GM12892 (cell line): ENCODE measurements at places on chromosomes 2 and 18.

DNA sequence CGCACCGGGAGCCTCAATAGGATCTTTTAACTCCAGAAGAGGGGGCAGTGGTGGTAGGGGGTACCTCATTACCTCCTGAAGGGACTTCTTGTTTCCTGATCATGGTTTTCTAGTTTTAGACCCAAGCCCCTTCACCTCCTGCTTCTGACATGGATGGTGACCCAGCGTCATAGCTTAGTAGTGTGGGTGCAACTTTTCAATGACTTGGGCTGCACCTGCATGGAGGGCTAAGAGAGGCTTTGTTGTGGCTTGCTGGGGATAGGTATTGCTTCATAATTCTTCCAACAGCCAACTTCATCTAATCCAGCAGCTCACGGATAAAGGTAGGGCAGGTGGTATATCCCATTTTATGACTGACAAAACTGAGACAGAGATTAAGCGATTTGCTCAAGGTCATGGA, 3.0 kb downstream of the SLC1A4 start:
- DNase-seq = no peak

GRCh38 chr2:30626397-30626796, 179.4 kb downstream of the LCLAT1 start:
- no peak for DNase-seq

DNA sequence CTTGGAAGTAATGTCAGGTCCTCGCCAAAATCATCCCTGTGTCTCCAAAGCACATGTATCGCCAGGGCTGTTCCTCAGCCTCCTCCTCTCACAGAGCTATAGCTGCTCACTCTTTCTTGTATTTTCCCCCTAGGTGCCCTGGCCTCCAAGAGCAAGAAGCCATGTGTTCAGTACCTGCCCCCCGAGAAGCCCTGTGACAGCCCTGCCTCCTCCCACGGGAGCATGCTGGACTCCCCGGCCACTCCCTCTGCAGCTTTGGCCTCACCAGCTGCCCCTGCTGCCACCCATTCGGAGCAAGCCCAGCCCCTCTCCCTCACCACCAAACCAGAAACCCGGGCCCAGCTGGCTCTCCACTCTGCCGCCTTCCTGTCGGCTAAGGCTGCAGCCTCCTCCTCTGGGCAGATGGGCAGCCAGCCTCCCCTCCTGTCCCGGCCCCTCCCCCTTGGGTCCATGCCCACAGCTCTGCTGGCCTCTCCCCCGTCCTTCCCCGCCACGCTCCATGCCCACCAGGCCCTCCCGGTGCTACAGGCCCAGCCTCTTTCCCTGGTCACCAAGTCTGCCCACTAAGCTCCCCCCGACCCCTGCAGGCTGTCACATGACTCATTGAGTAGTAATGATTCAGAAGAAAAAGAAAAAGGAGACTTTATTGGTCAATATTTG, 18.8 kb downstream of the TGOLN2 start:
- no peak for DNase-seq

- DNase-seq = no peak
These were observed 272.2 kb upstream of the ID2 start for GRCh38 chr2:8409461-8410260.

- DNase-seq = no peak
These were observed 115.2 kb upstream of the ITGA4 start for GRCh38 chr2:181341855-181342600.

GRCh38 chr2:197239434-197239833, 71.1 kb downstream of the ANKRD44 start:
- no peak for DNase-seq

- no peak for DNase-seq
These were observed 13.7 kb upstream of the KIF5C start for GRCh38 chr2:148861367-148861766.

GRCh38 chr2:226620176-226620575, 179.4 kb downstream of the IRS1 start:
- no peak for DNase-seq

DNA sequence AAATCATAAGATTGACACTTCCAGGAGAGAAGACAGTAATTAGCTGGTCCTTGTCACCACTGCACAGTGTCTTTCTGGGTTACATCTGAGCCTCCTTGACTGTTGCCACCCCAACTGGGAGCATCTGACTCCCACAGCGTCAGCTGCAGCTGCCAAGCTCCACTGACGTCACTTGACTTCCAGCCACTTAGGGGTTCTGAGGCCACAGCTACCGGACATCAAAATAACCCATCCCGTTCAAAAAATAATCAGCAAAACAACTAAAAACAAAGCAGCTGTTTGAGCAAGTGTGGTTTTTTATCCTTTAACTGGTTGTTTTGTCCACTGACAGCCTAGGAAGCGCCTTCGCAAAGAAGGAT, 206.5 kb upstream of the AGAP1 start:
- no peak for DNase-seq

DNA sequence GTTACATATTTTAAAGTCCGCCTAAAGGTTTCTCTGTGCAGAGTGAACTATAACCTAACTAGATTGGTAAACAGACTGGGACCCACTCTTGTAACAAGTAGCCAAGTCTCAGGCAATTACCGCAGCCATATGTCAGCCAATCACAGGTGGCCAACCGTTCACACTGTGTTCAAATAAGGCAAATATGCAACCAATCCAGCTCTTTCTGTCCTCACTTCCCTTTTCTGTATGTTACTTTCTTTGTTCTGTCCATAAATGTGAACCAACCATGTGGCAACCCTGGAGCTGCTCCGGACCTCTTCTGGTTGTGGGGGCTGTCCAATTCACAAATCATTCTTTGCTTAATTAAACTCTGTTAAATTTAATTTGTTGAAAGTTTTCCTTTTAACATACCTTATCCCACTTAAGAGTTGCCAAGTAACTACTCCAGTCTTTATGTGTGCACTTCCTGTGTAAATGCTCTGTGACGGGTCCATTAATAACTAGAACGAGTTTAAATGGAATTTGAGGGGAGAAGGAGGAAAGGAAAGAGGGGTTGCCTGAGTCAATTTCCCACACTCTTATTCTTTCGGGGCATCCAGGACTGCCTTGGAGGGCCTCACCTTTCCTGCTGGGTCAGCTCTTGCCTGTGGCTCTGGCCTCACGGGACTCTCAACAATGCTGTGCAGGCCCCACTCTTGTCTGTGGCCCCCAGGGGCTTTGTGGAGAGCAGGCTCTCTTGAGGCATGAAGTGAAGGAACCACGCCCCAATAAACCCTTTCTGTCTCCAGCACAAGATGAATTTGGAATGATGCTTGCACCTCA, 6.6 kb upstream of the RPL37A start:
- DNase-seq = no peak

- no peak for DNase-seq
These were observed 12.1 kb downstream of the SERTAD2 start for GRCh38 chr2:64641599-64641998.

DNA sequence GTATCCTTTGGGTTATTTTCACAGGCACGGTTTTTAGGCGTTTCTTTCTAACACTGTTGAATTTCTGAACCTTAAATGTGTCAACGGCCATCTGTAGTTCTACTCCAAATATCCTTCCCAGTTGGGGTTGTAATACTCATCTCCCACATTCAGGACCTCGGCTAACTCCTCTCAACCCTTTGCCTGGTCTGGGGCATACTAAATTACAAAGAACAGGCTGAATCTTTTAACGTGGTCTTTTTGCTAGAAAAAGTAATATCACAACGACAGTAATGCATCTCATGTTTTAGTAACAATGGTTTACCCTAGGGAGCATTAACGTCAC, 2.1 kb downstream of the RPRM start:
- DNase-seq = no peak

GRCh38 chr2:61604433-61604832, 66.3 kb upstream of the XPO1 start:
- no peak for DNase-seq

- no peak for DNase-seq
These were observed 678 bp downstream of the CYP27C1 start for GRCh38 chr2:127219171-127220070.
